ENCODE measurements at places on chromosomes 13 and 19.

- DNase-seq, result no peak
Measured at GRCh38 chr13:44506719-44507118, 69.4 kb downstream of the TSC22D1 start.

GRCh38 chr19:8113017-8113416 is 36.4 kb downstream of the FBN3 start:
- no peak for DNase-seq

- DNase-seq, result no peak
Measured at GRCh38 chr13:29504691-29505090, 90.8 kb downstream of the SLC7A1 start.

DNA sequence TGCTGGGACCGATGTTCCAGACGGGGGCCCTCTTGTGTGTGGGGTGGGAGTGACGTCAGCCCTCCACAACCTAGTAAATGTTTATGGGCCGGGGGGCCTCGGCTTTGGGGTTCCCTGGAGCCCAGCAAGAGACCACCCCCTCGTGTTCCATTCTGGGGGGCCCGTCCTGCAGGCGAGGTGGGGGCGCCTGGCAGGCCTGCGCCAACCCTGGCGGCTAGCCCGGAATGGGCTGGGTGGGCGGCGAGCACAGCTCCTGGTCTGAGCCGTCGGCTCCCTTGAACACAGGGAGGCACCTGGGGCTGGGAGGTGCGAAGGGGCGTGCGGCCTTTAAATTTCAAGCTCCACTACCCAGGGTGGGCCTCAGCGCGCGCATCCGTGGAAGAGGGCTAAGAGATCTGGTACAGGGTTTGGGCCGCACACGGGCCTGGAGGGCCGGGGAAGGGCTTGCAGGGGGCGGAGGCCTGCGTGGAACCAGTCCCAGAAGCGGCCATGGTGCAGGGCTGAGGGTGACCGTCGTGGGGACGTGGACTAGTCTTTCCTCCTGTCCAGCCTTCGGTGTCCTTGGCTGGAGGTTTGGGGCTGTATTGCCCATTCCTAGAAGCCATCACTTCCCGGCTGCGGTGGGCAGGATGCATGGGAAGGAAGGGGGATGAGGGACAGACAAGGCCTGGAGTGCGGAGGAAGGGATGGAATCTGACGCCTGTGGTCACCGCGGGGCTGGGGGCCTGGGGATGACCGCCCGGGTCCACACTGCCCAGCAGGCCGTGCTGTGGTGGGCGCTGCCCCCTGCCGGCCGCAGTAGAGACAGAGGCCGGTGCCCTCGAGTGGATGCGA is 11.4 kb downstream of the NDUFA11 start:
- peak; percentile 65 for DNase-seq

GRCh38 chr13:73482556-73482955 is 423.8 kb downstream of the KLF5 start:
- DNase-seq, result no peak

DNA sequence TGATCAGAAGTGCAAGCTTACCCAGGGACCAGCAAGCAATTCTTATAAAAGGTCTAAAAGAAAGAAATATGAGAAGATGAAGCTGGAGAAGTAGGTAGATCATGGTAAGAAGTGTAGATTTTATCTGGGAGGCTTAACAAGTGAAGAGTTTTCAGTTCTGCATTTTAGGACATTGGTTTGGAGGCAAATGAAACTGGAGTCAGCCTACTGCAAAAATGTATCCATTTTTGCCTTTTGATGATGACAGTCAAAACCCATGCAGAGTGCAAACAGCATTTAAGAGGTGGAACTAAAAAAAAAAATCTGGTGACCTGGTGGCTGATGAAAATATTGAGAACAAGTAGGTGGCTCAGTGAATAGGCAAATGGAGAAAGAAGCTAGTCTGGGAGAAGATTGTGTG is 216.9 kb downstream of the DNAJC15 start:
- DNase-seq, result peak; percentile 9

GRCh38 chr13:53121131-53121773 is 92.6 kb downstream of the OLFM4 start:
- DNase-seq, result no peak

DNA sequence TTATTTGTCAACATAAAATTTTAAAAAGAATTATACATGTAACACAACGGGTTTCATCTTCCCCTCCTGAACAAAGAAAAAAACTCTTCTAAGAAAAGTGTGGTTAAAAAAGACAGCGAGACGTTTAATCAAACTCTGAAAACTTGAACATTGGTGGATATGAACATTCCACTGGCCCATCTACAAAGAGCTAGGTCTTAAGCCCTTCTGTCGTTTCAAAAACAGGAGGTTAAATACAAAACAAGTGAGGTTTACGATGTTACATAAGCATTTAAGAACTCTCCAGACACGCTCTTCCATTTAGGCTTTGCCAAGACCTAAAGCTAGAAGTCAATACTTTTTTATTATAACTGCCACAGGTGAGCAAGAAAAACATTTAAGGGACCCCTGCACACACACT is 9.4 kb upstream of the DOCK9 start:
- DNase-seq, result no peak

Measured in suppressor macrophage (primary cell).